Activated naive CD4-positive, alpha-beta T cell treated with anti-CD3 and anti-CD28 coated beads, Interleukin-2, amount 10 ng/mL, durations not matched to agents 7 days and 5 days (primary cell): ENCODE measurements at places on chromosomes 12 and 14.

- no peak for DNase-seq
These were observed 3.7 kb upstream of the FERMT2 start for GRCh38 chr14:52954346-52955214.

DNA sequence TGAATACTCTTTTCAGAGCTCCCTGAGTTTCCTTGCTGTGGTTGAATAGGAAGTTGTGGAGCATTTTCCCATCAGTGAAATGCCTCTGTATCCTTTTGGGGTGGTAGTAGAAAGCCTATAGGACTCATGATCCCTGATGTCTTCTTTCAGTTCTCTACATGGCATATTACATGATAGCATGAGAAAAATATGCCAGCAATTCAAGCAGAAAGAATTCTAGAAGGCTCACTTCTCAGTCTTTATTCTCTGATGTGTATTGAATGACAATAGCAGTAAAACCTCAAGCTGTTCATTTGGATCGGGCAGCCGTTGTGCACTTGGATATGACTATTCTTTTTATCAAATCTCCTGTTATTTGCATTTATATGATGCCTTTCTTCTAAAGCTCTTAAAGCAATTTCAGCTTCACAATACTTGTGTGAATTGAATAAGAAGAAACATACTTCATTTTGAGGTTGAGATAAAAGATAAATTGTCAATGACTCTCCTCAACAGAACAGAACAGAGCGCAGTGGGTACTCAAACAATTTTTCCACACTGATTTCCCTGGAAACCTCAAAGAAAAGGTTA lies 251.5 kb upstream of the FBXO33 start:
- no peak for DNase-seq

- no peak for DNase-seq
These were observed 36.6 kb downstream of the STAB2 start for GRCh38 chr12:103623716-103624115.

DNA sequence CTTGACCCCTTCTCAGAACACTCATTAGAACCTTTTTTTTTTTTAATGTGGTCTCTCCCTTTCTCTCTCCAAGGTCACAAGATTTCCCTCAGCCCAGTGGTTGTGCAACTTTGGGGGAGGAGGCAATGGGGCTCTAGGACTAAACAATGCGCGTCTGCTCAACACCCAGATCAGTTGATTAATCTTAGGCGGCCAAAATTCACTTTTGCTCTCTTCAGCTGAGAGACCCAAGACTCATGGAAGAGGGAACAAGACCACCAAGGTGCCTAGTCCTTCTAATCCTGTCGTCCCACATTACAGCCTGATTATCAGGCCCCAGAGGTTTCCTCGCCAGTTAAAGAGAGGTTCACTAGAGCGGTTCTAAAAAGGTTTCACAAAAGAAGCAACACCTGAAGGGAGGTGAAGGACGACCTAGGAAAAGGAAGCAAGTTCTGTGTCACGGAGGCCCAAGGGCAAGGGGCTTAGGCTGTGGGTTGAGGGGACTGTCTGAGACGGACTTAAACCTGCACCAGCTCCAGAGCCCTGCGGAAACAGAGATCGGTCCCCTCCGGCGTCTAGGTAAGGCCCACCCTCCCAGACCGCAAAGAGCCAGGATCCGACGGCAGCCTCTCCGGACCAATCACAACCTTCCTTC lies 824 bp upstream of the TARBP2 start:
- peak; percentile 41 for DNase-seq

- DNase-seq: no peak
These were observed 46.2 kb upstream of the GSC start for GRCh38 chr14:94816113-94816512.

DNA sequence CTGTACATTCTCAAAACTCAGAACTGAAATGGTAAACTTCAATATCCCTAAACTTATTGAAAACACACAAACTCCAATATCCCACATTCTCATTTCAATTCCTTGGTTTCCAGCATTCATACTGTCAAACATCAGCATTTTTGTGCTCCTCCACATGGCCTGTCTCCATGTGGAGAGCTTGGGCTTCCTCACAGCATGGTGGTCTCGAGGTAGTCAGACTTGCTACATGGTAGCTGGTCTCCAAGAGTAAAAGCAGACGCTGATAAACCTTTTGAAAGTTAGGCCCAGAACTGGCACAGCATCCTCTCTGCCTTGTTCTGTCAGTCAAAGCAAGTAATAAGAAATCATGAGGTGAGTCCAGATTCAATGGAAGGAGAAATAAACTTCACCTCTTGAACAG lies 70.5 kb downstream of the VCPKMT start:
- DNase-seq: no peak
